ENCODE measurements at places on chromosomes 5 and 9.

DNA sequence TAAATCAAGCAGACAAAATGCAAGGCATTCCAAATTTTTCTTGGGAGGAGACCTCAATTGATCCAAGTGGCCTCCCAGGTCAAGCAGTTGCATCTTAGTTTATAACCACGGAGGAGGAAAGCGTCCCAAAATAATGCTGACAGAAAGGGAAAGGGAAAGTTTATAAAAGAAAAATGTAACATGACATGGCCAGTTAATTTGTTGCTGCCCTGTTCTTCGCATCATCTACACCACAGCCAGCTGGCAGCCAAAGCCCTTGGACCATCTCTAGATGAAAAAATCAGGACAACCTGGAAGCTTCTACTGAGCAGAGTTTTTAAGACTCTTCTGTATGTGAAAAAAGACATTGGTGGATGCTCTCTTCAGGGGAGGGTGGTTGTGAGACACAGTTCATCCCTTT, 128.8 kb upstream of the FBXL7 start:
- DNase-seq = no peak

- no peak for DNase-seq
Observed at GRCh38 chr5:10607666-10608073, 43.8 kb downstream of the ANKRD33B start.

DNA sequence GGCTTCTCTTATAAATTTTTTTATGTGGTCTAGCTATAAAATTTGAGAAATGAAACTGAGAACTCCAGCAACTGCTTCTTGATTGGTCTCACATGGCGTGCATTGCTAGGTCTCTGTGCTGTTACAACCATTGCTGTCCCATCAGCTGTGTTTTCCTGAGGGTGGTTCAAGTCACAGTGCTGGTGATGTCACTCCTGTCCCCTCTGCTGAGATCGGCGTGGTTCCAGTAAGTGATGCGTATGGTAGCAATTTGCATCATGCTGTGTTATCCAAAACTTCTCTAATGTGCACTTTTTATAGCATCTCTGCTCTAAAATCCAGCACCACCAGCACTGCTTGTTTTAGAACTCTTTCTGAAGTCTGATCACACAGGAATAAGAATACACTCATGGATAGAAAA, 112.6 kb upstream of the ZNF608 start:
- DNase-seq = no peak

- no peak for DNase-seq
Observed at GRCh38 chr5:43042626-43043399, 2.7 kb upstream of the ANXA2R start.

DNA sequence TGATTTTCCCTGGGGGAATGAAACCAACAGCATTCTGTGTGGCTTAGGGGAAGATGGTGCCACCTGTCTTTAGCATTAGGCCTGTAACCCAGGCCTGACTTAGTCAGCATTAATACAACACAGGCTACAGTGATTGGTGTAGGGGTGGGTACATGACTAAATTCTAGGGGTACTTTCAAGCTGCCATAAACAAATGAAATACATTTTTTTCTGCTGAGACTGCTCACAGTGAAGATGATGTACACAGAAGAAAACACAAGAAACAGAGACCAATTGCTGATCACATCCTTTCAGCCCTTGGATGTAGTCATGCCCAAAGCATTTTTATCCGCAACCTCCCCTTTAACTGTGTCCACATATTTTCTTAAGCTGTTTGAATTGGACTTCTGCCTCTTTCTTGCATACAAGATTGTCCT, 527.2 kb downstream of the KCTD16 start:
- DNase-seq = no peak

GRCh38 chr9:14303521-14303920, 10.4 kb downstream of the NFIB start:
- no peak for DNase-seq

DNA sequence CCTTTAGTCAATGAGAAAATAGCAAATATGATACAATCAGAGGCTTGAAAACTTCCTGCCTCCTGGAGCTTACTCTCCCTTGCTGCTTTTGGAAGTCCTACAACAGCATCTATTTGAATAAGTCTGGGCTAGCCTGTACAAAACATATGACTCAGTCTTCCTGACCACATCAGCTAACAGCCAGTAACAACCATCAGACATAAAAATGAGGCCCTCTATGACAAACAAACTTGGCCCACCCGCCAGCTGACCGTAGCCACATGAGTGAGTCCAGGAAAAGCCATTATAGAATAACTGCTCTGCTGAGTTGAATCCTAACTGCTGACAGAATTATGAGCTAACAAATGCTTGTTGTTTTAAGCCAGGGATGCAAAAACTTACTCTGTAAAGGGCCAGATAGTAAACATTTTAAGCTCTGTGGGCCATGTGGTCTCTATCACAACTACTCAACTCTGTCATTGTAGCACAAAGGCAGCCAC, 347.6 kb downstream of the PTPRD start:
- DNase-seq = no peak

DNA sequence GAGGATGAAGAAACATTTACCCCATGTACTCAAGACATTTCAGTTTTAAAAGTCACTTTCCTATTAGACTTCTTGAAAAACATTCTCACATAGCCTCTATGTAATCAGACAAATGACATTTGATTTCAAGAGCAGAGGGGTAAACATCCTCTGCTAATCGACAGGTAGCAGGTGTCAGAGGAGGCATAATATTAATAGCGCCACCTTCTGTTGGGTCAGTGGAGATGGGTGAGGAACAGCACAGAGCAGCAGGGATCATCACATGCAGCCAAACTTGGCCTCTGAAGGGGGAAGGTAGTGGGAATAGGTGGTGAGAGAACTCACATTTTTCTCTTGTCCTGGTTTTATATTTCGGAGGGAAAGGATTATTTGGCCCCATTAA, 3.3 kb upstream of the LSM11 start:
- peak; percentile 55 for DNase-seq

- DNase-seq = no peak
Observed at GRCh38 chr9:89684912-89685636, 80.3 kb downstream of the GADD45G start.

DNA sequence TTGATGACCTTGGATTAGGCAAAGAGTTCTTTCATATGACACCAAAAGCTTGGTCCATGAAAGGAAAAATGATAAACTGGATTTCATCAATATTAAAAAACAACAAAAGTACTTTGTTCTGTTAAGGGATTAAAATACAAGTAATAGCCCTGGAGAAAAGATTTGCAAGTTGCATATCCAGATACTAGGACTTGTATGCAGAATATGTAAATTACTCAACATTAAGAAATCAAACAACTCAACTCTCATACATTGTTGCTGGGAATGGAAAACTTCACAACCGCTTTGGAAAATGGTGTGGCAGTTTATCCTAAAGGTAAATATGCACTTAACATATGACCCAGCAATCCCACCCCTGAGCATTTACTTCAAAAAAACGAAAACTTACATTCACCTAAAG, 112.0 kb downstream of the ADAMTS19 start:
- no peak for DNase-seq

DNA sequence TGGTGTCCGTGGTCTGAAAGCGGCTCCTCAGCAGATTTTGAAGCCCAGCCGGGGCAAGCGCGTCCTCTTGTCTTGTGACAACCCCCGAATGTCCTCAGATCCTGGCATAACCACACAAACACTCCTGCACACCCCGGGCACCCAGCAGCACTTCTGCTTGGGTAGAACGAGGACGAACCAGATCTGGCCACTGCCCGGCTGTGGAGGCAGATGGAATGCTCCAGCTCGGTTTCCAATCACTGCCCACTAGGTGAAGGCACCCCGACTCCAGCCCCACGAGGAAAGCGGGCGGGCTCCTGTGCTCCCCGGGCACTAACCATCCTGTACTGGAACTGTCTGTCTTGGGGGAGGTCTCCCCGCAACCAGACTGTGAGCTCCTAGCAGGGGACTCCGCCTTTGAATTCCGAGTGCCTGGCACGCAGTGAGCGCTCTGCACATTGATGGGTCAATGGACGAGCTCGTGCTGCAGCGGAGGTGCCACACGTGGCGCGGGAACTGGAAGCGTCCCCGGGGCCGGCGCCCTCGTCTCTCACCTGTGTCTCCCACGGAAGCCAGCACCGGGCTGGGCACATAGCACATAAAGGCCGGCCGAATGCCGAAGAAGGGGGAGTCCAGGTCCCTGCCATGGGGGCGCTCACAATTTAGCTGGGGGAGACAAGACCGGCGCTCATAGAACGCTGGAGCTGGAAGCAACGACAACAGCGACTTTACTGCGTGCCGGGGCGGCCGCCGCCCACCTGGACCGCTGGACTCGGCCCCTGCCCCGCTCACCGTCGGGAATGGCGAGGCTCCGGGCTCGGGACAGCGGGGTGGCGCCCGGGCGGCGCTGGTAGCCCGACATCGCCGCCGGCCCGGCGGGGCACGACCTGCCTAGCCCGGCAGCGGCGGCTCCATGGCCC, 608 bp downstream of the ENTR1 start:
- peak; percentile 70 for DNase-seq

DNA sequence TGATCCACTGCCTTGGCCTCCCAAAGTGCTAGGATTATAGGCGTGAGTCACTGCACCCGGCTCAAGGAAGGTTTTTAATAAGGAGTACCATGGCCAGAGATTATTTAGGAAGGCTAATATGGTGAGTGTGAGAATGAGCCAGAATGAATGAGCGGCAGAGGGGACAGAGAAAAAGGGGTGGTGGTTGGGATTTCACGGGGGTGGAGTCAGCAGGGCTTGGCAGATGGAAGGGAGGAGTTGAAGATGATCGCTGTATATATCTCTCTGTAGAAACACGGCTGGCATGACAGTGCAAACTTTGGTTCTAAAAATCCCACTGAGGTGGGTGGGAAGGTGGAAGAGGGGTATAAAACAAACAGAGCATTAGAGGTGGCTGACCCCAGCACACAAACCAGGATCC, 176.7 kb upstream of the TBC1D2 start:
- DNase-seq = no peak

DNA sequence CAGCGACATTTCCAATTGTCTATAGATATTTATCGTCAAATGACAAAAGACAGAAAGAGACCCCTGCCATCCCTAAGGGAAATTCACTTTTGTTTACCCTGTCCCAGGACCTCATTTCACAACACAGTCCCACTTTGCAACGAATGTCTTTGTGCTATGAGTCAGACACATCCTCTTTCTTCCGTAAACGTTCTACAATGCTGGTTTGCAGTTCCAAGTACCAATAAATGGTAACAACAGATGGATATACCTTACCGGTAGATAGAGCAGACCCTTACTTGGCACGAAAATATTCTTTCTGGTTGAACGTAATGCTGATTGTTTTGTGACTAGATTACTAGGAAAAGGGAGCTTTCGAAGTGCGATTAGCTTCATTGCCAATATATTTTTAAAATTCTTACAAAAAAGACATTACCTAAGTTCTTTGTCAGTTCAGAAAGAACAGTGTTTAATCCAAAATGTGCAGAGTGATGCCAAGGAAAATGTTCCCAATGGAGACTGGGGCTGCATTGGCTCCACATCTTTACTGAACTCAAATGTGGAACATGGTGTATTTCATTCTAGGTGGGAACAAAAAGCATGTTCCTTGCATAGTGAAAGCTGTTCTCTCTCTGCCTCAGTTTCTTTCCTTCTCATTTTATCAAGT, 202.5 kb upstream of the SLC27A6 start:
- no peak for DNase-seq

DNA sequence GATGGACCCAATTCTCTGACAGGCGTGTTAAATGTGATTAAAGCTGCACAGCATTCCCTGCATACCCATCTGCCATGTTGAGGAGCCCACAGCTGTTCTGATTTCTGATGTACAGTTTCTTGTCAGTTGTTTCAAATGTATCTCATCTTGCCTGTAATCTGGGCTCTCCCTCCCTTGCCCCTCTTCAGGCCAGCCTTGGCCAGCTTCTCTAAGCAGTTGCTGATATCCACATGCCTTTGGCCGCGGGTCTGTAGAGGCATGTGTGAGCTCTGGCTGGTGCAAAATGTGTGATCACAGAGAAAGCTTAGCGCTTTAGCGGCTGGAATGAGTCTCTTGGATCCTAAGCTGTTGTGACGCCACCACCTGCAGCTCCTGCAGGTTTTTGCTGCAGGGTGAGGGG, 332.0 kb downstream of the MLLT3 start:
- DNase-seq = no peak

DNA sequence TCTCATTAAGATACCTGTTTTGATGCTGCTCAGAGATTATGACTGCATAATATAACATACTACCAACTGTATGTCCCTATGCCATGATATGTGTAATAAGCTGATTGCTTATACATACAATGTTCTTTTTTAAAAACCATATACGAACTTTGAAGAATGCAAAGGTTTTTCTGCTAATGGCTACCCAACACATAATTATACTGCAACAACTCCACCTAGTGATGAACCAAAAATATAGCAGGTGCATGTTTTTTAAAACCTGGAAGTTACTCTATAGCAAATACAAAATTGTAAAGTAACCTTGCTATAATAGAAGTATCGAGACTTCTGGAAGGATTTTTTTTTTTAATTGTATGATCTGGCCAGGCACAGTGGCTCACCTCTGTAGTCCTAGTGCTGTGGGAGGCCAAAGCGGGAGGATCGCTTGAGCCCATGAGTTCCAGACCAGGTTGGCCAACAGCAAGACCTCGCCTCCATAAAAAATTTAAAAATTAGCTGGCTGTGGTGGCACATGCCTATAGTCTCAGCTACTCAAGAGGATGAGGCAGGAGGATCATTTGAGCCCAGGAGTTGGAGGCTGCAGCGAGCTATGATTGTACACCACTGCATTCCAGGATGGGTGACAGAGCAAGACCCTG, 49.1 kb downstream of the HOMER1 start:
- DNase-seq = no peak

DNA sequence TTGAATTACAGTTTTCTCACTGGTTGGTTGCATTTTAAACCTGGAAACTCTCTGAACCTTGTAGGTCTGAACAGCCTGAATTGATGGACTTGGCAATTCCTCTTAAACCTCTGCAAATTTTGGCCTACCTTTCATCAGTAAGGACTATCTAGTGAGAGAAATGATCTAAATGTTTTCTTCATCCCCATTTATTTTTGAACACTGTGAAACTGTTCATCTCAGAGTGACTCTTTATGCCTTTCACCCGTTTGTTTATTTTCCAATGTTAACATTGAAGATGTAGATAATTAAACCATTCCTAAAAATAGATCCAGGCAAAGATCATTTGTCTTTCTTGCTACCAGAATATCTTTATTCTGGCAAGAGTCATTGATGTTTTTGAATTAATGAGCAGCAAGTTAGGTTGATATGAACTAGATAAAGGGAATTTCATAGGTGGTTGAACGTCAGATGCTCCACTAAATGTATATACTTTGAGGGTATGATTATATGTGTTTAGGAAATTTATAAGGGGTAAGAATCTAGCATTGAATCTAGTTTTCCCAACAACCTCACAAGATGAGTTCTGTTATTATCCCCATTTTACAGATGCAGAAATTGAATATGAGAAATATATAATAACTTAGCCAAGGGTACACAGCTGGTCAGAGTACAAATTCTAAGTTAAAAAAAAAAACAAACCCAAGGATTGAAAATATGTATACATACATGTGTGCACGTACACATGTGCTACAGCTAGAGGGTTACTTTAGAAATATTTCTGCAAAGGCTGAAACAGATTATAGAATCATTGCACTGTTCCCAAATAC, 3.4 kb downstream of the CPEB4 start:
- DNase-seq = no peak

GRCh38 chr5:57302643-57303042, 128.8 kb downstream of the GPBP1 start:
- DNase-seq = no peak

Measured in 8988T (cell line).